Midbrain (tissue), 1 donor: ENCODE measurements at places on chromosomes 16 and 17.

- DNase-seq, result no peak
Observed at GRCh38 chr16:29649588-29650494, 13.2 kb upstream of the SPN start.

GRCh38 chr17:67452681-67453554 lies 75.8 kb downstream of the PITPNC1 start:
- no peak for DNase-seq

- DNase-seq, result no peak
Observed at GRCh38 chr16:49594153-49594552, 220.5 kb downstream of the C16orf78 start.

DNA sequence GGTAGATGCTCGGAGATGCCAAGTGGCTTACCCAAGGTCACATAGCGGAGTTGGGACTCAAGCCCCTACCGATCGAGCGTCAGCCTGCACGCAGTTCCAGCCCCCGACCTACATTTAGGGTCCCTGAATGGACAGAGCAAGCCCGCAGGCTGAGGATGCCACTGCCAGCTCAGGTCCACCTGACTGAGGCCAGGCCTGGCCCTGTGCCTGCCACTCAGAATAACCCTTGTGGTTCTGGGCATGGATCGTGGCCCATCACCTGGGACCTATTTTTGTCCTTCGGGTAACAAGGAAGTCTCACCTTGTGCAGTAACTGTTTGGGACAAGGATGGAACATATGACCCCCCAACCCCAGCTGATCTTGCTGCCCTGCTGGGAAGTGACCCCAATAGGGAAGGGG lies 17.1 kb downstream of the CDH16 start:
- DNase-seq, result no peak

DNA sequence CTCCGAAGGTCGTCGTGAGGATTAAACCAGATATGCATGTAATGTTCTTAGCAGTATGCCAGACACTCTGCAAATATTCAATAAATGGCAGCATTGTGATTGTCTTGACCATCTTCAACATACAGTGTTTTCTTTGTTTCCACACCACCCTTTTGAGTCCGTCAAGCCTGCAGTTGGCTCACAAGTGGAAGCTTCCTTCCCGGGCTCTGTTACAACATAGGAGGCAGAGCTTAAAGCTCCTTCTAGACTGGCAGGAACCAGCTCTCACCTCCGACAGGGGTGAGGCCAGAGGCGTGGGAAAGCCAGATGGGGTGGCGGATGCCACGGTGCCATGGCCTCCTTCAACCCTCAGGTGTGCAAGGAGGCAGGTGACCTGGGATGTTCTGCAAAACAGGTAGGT lies 138.3 kb downstream of the FOXL1 start:
- no peak for DNase-seq

GRCh38 chr16:56309008-56309407 lies 116.3 kb downstream of the AMFR start:
- no peak for DNase-seq

DNA sequence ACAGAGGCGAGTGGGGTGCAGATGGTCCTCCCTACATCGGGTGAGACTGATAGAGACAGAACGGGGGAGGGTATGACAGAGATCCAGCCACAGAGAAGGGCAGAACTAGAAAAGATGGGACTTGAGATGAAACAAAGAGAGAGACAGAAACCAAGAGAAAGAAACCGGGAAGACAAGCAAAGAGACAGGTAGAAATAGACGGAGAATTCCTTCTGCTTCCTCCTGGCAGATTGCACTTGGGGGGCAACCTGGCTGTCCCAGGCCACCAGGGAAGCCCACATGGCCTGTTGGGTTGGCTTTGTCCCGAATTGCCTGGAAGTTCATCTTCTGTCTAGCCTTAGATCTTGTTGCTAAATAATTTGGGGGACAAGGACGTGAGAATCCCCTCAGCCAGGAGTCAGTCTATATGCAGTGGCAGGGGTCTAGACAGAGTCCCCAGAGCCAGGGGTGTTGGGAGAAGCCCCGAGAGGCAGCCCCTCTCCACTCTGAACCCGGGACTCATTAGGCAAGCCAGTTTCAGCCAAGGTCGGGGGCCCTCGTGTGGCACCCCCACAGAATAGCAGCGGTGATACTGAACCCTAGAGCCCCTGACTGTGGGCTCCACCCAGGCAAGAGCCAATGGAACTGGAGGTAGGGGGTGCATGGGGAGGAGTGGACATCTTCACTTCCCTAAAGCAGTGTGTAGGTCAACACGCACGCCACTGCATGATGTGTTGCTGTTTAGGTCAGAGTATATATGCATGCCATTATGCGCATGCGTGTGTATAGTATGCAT lies 627 bp upstream of the TSPOAP1 start:
- DNase-seq, result peak; percentile 37

- no peak for DNase-seq
Observed at GRCh38 chr17:30334421-30334820, 564 bp upstream of the TMIGD1 start.

DNA sequence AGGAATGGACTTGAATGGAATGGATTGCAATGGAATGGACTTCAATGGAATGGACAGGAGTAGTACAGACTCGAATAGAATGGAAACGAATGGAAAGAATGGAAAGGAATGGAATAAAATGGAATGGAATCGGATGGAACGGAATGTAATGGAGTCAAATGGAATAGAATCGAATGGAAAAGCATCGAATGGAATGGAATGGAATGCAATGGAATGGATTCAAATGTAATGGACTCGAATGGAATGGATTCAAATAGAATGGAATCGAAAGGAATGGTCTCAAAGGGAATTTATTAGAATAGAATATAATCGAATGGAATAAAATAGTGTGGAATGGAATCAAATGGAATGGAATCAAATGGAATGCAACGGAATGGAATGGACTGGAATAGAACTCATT lies 484.9 kb upstream of the WSB1 start:
- DNase-seq, result no peak

DNA sequence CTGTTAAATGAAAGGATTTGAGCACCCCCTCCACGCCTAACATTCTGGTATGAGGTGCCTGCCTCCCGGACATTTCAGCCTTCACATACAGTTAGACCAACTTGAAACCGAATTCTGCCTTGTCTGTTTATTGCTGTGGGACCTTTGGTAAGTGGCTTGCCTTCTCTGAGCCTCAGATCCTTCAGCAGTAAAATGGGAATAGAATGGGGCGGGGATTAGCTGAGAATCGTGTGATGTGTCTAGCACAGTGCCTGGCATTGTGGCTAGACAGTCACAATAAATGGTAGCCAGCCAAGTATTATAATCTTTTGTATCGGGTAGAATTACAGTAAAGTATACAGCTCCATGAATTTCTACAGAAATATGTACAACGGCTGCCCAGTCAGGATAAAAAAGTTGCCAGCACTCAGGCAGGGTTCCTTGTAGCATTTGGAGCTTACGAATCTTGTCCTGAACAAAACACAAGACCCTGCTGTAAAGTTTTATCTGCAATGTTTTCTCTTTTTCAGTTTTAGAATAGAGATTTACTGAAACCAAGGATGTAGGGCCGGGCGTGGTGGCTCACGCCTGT lies 786 bp downstream of the TMC7 start:
- DNase-seq, result peak; percentile 32

DNA sequence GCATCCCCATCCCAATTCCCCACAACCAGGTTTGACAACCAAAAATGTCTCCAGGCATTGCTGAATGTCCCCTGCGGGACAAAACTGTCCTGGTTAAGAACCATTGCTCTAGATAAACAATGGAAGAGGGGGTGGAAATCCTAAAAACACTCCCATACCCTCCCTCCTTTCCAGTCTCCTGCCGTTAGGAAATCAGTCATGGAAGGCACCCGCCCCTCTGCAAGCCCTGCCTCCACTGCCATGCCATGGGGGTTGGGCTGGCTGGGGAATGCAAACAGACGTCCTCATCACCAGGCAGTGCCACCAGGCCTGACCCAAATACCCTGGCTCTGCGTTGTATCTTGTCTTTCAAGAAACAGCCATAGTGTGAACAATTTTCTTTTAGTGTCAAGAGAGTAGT lies 57.5 kb downstream of the CYTH1 start:
- peak; percentile 75 for DNase-seq

DNA sequence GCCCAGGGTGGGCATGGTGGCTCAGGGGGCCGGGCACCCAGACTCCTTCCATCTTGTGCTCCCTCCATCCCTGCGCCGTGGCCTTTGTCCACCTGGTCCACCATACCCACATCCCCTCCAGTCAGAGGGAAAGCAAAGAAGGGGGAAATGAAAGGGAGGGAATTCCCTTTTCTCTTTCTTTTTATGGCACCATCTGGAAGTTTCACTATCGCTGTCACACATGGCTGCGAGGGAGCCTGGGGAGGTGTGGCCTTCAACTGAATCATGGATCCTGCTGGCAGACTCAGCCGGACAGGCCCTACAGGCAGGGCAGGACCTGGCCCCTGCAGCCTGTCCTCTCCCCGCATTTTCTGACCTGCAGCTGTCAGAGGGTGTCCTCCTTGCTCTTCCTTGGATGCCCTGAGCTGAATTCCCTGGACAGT lies 6.2 kb downstream of the SLC12A3 start:
- DNase-seq, result no peak
